KG1 (cell line): ENCODE measurements at places on chromosomes 4 and X.

DNA sequence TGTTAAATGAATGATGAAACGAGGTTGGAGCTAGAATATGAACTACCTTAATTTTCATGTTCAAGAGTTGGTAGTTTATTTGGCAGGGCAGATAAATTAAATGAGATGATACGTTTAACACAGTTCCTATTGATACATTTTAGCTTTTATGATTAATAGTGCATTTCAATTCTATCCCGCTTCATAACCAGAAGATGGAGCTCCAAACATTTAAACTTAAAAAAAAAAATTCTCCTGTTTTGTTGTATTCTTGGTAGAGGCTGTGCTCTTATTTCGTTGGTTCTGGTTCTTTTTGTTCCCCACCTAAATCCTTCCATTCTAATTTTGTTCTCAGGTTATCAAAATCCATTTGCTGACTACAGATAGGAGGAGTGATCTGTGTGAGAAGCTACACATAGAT, 71.8 kb upstream of the PTPN13 start:
- DNase-seq = no peak

DNA sequence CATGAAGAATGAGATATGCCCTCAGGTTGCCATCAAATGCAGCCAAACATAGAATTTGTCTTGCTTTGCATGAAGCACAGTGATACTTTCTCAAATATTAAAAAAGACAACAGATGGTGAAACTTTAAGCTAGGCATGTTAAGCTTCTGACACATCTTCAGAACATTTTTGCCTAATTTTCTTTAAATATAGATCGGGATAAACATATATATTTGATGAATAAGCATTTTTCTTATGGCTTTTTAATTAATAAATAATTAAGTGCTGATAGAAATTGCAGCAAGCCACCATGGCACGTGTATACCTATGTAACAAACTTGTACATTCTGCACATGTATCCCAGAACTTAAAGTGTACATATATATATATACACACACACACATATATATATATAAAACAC, 831.2 kb upstream of the PCDH10 start:
- no peak for DNase-seq

GRCh38 chr4:46254788-46255187, 130.9 kb upstream of the GABRG1 start:
- DNase-seq = no peak

DNA sequence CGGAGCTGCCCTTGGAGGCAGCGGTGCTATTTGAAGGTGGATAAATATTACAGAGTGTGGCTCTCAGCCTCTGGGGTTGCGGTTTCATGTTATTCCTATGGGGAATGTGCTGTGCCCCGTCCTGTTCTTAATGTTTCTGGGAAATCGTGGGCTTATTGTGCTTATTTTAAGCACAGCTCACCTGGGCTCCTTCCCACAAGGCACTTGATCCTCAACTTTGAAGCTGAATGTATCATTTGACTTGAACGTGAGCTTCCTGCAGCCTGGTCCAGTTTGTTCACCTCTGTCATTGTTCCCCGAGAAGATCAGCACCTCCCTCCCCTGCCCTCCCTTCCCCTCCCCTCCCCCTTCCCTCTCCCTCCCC, 3.9 kb downstream of the SORCS2 start:
- no peak for DNase-seq

- DNase-seq = no peak
These were observed 149.9 kb downstream of the FGF16 start for GRCh38 chrX:77597090-77597489.
